ENCODE measurements at places on chromosomes 1 and 21.

- DNase-seq, result no peak
Measured at GRCh38 chr1:178126741-178127185, 32.9 kb downstream of the RASAL2 start.

DNA sequence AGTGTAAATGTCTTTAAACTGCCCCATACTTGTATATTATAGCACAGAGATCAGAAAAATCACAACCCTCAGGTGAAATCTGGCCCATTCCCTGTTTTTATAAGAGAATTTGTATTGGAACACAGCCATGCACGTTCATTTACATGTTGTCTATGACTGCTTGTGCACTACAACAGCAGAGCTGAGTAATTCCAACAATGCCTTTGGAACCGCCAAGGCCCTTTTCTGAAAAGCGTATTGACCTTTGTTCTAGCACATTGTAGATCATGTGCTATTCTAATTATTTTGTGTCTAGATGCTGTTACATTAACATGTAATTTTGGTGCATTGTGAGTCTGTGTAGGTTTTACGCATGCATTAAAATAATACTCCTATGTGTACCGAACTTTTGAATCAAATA is 339.6 kb downstream of the CHRM3 start:
- DNase-seq, result no peak

DNA sequence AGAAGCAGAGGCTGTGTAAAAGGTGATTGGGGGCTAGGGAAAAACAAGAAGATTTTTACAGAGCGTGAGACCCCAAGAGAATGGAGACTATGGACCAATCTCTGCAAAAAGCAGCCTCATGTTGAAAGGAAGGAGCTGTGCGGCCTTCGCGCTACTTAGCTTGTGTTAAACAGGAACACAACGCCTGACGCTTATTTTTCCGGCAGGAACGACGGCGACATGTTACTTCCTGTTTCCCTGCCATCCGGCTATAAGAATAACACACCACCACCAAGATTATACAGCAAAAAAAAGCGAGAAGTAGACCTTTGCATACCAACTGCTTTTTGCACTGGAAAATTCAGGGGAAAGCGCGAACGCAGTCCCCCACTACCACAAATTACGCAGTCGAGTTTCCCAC is 272.7 kb downstream of the FAM72C start:
- no peak for DNase-seq

- no peak for DNase-seq
Measured at GRCh38 chr1:244651956-244652622, 837 bp upstream of the DESI2 start.

DNA sequence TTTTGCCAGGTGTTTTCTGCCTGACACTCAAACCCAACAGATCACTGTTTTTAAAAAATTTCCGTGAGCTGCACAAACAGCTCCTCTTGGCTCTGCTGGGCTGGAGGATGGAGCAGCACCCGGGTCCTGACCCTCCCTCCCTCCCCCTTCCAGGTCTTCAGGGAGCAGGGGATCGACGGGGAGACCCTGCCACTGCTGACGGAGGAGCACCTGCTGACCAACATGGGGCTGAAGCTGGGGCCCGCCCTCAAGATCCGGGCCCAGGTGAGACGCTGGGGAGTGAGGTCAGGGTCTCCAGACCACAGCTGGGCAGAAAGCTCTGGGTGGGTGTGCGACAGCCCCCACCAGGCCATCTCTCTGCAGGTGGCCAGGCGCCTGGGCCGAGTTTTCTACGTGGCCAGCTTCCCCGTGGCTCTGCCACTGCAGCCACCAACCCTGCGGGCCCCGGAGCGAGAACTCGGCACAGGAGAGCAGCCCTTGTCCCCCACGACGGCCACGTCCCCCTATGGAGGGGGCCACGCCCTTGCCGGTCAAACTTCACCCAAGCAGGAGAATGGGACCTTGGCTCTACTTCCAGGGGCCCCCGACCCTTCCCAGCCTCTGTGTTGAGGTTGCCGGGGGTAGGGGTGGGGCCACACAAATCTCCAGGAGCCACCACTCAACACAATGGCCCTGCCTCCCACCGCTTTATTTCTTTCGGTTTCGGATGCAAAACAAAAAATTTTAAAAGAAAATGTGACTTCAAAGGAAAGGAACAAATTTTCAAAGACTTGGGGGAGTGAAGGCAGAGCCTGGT is 15.3 kb downstream of the NOC2L start:
- DNase-seq, result no peak

DNA sequence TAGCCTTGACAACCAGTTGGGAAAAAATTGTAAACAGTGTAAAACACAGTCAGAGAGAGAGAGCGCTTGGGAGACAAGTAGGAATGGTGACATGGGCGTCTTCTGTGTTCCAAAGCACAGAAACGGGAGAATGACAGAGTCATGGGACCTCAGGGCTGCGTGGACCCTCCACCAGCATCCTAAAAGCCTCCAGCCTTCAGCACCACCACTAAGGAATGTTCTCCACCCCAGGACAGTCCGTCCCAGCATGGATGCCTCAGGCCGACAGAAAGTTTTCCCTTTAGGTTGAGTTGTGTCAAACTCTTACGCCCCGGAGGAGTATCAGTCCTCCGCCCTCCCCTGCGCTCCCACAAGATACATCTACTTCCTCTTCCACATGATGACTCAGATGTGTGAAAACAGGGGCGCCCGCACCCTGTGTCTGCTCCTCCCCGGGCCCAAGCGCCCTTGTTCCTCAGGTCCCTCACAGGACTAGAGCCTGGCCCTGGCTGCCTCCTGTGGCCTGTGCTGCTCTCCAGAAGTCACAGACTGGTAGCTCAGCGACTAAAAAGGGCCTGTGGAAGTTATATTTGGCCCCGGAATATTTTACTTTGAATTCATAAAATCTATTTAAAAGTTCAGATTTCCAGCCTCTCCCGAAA is 63.9 kb upstream of the EFHD2 start:
- DNase-seq, result peak; percentile 79

DNA sequence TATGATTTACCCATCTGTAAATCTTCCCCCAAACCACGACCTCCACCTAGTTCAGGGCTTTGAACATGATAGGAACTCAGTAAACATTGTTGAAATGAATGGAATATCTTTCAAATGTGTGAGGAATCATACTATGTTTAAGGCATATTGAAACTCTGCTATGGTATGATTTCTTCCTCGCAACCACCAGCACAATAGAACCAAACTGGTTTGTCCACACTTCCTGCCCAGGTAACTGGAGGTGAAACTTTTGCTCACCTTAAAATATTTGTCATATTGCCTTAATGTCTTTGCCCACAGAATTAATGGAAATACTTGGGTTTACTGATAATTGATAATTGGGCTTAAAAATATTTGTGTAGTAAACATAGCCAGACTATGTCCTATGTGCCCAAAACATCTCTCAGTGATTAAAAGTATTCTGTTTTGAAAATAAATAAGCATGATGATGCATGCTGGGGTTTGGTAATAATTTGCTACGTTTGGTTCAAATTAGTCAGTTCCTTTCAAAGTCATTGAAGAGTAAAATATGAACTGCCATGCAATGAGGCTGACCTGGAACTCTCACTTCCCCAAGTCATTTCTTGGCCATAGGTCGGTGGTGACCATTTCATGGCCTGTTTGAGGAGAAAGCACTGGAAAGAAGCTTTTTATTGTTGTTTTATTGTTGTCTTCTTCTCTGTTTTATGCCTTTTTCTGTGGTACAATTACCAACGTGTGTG is 73.3 kb downstream of the TNFSF18 start:
- no peak for DNase-seq

DNA sequence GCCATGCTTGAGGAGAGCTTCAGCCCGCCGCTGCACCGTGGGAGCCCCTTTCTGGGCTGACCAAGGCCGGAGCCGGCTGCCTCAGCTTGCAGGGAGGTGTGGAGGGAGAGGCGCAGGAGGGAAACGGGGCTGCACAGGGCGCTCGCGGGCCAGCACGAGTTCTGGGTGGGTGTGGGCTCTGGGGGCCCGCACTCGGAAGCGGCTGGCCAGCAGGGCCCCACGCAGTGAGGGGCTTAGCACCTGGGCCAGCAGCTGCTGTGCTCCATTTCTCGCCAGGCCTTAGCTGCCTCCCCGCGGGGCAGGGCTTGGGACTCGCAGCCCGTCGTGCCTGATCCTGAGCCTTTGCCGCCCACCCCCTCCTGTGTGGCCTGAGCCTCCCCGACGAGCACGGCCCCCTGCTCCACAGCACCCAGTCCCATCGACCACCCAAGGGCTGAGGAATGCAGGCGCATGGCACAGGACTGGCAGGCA is 1554.0 kb downstream of the KCNT2 start:
- no peak for DNase-seq

DNA sequence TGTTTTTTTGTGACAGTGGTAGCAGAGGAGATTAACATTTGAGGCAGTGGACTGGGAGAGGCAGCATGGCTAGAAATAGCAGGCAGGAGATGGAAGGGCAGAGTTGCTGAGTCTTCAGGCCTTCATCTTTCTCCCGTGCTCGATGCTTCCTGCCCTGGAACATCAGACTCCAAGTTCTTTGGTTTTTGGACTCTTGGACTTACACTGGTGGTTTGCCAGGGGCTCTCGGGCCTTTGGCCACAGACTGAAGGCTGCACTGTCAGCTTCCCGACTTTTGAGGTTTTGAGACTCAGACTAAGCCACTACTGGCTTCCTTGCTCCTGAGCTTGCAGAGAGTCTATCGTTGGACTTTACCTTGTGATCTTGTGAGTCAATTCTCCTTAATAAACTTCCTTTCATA is 24.2 kb upstream of the LEFTY2 start:
- no peak for DNase-seq

GRCh38 chr1:176545034-176545639 is 82.2 kb downstream of the PAPPA2 start:
- no peak for DNase-seq

DNA sequence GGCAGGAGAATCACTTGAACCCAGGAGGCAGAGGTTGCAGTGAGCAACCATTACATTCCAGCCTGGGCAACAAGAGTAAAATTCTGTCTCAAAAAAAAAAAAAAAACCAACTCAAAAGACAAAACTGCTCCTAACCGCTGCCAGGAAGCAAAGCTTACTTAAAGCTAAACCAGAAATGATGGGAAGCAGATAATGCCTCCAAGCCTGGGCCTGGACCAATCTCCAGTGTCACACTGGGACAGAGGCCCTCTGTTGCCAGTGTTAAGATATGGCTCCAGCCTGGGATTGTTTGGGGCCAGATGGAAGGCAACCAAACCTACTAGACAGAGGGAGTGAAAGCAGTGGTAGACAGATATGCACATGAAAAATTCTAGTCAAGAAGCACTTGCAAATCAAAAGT is 36.9 kb downstream of the NSL1 start:
- DNase-seq, result peak; percentile 18

DNA sequence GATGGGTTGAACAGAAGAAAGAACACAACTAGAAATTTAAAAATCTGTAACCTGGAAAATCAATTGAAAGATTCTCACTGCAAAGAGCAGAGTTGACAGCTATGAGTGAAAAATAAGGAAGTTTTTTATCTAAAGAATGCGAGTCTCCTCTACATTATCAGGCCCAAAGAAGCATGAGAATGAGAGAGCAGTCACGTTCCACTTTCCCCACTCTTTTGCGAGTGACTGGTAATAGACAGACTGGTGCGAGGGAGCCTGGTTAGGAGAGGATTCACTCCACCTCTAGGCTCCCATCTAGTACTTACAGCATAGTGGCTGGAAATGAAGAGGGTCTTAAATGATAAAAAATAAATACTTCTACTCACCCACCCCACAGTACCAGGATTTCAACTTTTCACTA is 52.0 kb downstream of the PRDX6 start:
- DNase-seq, result no peak

DNA sequence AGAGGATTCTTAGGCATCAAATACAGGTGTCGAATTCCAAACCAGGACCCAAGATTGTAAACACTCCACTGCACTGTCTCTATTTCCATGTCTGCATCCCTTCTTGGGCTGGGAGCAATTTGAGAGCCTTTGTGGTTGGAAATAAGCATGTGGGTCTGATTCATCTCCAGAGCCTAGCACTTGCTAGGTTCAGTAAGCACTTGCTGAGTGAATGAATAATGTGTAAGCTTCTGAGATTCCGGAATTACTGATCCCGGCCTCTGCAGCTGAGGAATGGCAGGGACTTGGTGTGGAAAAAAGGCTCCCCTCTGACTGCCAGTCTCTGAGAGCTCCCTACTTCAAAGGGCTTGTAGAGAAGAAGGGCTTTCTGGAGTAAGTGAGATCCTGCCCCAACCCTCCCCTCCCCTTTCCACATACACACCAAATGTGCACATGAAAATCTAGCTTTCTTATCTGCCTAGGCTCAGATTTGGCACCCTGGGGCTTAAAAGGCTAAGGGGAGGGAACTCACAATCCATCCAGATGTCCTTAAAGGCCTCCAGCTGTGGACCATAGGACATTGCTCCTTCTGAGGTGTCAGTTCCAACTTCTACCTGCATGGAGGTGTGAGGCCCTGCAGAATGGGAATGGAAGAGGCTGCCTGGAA is 39.6 kb upstream of the TRABD2B start:
- no peak for DNase-seq

GRCh38 chr1:13722808-13723360 is 22.9 kb downstream of the PRDM2 start:
- DNase-seq, result no peak

- DNase-seq, result no peak
Measured at GRCh38 chr1:180905927-180906326, 6.8 kb upstream of the KIAA1614 start.

- no peak for DNase-seq
Measured at GRCh38 chr1:63795455-63795854, 21.6 kb downstream of the ROR1 start.

DNA sequence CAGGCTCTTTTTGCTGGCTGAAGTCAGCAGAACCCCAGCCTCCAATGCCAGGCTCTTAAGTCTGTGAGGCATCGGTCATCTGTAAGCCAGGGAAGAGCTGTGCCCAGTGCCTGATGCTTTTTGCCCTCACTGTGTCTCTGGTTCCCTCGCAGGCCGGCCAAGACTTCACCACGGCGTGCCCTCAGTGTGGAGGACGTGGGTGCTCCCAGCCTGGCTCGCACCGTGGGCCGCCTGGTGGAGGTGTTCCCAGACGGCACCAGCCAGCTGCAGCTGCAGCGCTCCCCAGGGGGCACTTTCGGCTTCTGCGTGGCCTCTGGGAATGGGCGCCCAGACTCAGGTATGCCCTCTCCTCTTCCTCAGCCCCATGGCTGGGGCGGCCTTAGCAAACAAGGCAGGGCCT is 32.5 kb downstream of the KIAA1614 start:
- no peak for DNase-seq

- DNase-seq, result no peak
Measured at GRCh38 chr1:185934476-185935189, 200.4 kb downstream of the HMCN1 start.

DNA sequence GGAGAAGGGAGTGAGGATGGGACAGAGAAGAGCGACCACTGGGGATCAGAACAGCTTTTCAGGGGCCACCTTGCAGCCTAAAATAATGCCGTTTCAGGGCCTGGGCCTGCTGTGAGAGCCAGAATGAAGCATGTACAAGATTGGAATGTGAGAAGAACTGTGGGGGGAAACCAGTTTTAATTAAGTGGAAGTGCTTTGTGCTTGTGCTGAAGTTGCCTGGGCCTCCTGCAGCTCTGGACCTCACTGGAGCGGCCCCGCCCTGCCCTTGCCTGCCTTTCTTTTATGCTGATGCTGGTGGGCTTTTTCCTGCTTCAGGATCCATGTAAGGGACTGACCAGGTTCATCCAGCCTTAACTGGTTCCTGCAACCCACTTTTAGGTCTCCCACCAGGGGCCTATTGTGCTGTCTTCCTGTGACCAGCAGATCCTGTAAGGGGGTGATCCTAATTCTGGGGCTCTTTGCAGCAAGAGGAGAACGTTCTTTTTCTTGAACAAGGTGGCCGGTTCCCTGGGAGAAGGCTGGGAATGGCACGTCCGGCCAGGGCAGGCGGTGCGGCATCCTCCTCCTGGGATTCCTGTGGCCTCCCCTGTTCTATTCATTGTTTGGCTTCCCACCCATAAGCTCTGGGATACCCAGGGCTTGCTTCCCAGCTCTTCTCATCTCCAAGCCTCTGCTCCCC is 3.2 kb downstream of the C1orf226 start:
- no peak for DNase-seq

Data from hematopoietic multipotent progenitor cell (in vitro differentiated cells).